ENCODE measurements at places on chromosomes 2 and 18.

GRCh38 chr2:129812071-129812470 is 167.4 kb upstream of the RAB6C start:
- DNase-seq = no peak

DNA sequence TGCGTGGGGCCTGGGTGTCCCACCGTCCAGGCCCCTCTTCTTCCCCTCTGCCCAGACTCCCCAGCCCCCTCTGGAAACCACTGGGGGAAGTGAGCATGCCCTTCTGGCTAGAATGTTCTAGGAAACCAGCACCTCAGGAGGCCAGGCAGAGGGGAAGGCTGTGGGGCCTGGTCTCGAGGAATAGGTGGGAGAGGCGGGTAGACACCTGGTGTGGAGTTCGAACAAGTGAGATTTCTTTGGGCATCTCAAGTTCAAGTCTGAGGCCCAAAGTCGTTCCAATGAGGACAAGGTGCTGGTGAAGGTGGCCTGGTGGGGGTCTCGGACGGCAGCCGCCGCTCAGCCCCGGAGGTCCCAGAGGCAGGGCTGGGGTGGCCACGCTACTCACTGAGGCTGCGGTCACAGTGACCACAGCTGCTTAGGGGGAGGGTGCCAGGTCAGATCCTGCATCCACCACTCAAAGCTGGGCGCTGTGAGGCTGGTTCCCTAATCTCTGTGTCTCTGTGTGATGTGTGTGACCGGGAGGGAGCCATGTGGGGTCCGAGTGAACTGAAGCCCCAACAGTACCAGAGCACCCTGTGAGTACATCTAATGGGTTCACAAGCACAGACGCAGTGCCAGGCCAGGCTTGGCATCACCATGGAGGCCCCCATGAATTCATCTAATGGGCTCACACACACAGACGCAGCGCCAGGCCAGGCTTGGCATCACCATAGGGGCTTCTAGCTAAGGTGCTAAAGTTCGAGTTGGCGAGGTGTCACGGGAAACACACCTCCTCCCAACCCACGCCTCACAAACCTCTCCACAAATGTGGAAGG is 26.5 kb upstream of the PXDN start:
- no peak for DNase-seq

GRCh38 chr2:68737711-68738110 is 3.1 kb downstream of the ARHGAP25 start:
- DNase-seq = no peak

DNA sequence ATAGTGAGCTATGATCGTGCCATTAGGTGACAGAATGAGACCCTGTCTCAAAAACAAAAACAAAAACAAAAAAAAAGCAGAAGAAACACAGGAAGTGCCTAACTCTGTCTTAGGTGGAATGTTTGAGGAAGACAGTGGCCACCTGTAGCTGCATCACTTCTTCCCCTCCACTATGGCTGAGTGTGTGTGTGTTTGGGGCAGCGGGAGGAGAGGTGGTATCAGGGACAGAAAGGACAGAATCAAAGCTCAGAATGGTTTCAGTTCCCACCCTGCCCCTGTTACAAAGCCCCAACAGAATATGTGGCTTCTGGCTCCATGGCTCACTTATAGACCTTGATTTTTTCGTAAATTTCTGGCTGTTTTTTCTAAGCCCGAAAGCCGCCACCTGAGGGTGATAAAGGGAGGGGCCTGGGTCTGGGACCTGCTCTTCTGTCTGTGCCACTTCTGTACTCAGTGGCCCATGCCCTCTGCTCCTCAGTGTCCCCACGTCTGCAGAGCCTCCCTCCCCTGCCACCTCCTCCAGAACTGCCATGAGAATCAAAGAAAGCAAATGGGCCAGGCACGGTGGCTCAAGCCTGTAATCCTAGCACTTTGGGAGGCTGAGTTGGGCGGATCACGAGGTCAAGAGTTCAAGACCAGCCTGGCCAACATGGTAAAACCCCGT is 27.4 kb downstream of the SERTAD2 start:
- no peak for DNase-seq

DNA sequence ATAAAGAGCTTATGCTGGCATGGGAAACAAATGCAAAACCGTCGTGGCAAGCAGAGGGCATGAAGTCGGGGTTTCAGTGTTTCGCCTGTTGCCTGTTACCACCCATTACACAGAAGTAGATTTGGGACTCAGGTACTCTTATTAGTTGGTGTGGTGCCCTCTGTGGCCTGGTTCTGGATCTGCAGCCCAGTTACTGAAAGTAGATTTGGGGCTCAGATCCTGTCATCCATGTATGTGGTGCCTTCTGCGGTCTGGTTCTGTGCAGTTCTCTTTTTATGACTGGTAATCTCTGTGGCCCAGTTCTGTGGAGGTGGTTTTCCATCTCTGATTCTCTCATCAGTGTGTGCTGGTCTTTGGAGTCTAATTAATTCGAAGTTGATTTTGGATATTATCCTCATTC is 45.2 kb downstream of the ADNP2 start:
- DNase-seq = no peak

GRCh38 chr2:467101-467500 is 179.2 kb upstream of the ALKAL2 start:
- no peak for DNase-seq

DNA sequence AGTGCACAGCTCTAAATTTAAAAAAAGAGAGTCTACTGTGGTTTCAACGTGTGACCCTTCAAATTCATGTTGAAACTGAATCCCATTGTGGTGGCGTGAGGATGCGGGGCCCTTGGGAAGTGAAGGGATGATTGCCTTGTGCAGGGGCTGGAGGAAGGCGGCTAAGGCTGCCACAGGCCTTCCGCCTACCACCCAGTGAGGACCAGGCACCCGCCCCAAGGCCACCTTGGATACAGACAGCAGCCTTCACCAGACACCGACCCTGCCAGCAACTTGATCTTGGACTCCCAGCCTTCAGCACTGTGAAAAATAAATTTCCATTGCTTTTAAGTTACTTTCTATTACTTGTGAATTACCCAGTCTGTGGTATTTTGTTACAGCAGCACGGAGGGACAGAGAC is 103.4 kb upstream of the TMEM18 start:
- DNase-seq = no peak

DNA sequence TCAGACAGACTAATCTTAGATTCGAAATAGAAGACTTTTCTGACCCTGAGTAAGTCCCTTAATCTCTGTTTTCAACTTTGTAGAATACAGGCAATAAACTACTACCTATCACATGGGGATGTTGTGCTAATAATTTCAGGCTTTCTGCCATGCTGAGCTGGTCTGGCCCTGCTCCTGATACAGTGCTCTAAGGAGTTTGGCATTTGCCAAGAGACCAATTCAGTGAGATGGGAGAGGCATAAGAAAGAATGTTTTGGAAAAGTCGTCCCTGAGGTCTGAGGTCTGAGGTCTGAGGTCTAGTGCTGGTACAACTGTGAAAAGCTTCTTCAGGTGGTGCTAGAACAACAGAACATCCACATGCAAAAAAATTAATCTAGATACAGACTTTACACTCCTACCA is 35.9 kb upstream of the SP3 start:
- no peak for DNase-seq

GRCh38 chr2:191728750-191729624 is 51.1 kb downstream of the NABP1 start:
- no peak for DNase-seq

- no peak for DNase-seq
Measured at GRCh38 chr2:1979138-1979537, 234.8 kb upstream of the PXDN start.

DNA sequence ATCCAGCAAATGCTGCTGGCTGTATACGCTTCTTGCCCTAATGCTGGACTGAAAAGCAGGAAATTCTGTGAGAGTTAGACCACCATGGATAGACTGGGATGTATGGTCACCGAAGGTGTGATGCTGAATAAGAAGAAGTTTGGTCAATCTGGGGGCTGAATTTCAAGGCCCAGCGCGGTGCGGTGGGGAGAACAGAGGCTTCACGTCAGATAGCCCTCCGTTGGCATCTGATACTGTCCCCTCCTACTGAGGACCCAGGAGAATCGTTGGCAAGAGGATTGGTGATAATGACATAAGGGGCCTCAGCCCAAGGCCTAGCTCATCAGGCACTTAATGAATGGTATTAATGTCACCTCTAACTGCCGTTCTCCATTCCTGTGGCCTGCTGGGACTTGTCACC is 97.3 kb upstream of the ST3GAL5 start:
- DNase-seq = no peak

- DNase-seq = peak; percentile 74
Measured at GRCh38 chr2:43634604-43635306, 2.3 kb upstream of the PLEKHH2 start.

GRCh38 chr2:152445791-152446201 is 110.8 kb downstream of the FMNL2 start:
- DNase-seq = peak; percentile 35

GRCh38 chr2:113157118-113157896 is 16.5 kb upstream of the PSD4 start:
- no peak for DNase-seq

- no peak for DNase-seq
Measured at GRCh38 chr18:6607343-6607742, 122.2 kb upstream of the ARHGAP28 start.

DNA sequence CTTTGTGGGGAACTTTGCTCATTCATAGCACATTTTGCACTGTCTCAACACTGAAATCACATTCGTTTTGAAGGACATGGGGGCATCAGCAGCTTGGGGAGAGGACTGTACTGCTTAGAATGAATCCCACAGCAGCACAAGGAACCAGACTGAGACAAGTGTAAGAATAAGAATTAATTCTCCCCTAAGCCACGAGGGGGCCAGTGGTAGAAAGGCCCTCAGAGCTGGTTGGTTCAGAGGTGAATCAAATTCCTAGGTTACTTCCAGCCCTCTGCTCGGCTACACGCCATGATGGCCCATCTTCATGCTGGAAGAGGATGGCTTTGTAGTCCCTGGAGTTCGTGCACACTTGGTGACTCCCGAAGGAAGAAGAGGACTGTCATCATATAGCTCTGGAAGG is 12.0 kb upstream of the MC5R start:
- no peak for DNase-seq

DNA sequence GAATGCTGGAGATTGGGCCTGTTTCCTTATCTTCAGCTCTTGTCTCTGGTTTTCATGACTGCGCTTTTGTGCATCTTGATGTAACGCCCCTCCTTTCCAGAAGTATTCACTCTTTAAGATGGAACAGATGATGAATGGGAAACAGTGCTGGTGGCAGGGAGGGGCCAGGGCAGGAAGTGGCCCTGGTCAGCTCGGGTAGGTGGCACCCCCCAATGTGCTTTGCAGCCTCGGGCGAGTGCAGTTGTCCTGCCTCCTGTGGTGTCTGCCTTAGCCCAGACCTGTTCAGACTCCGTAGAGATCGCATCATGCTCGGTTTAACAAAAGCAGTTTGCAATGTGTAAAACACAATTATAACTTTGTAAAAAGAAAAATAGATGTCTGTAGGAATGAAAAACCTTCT is 17.0 kb upstream of the MGAT4A start:
- no peak for DNase-seq

GRCh38 chr2:238784671-238785527 is 63.0 kb upstream of the TWIST2 start:
- peak; percentile 61 for DNase-seq

DNA sequence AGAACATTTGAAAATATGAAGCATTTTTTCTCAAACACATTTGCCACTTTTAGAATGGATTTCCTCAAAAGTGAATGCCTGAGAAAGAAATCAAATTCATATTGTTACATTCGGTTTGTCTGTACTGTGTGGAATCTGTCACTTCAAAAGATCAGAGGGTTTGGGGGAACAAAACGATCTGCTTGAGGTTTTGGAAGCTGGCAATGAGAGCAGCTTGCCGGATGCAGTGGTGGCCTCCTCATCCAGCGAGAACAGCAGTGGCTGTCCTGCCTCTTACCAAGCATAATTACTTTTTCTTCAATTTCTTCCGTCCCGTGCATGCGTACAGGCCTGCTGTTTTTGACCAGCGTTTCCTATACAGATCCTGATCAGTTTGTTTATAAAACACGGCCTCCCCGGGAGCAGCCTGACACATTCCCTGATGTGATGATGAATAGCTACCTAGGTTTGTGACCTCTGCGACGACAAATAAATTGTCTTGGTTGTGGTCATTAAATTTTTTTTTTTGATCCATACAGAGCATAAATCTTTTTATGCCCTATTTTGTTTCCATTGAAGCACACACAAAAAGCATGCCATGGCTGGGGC is 45.2 kb downstream of the ITGA6 start:
- no peak for DNase-seq

GRCh38 chr2:27442920-27443282 is 720 bp downstream of the KRTCAP3 start:
- no peak for DNase-seq

DNA sequence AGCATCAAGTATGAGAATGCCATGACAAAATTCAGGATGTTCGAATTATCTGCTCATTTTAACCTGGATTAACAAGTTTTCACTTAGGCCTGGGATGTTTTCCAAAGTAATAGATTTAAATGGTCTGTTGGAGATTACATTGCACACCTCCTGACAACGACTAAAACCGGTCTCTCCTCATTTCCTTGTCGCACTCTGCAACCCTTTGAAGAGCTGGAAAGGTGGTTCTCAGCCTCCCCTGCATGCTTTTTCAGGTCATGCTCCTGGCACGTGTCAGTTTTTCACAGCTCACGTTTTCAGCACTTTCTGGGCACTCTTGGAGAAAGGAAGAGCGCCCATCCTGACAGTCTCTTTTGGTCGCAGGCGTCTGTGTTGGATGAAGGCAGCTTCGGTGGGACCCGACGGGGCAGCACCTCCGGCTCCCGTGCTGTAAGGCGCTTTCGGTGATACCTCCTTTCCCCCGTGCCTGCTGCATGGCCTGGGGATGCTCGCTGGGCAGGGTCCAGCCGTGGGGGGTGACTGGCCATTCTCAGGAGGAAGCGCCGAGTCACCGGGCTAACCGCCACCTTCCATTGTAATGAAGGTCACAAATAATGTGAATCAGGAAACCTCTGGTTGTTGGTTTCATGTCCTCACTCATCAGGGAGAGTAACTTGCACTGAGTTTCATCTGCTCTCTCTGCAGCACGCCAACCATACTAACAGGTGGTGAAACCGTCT is 63.5 kb upstream of the RBM44 start:
- no peak for DNase-seq

DNA sequence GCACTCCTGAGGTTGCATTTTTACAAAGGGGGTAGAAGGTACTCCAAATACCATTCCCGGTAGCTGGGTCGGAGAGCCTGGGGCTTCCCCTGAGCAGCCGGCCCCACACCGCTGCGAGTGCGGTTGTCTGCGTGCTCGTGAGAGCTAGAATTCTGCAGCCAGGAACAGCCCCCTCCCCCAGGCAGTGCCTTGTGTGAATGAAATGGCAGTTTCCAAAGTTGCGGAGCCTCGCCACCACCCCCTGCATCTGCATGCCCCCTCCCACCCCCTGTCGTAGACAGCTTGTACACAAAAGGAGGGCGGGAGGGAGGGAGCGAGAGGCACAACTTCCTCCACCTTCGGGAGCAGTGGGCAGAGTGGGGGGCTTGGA is 1.1 kb downstream of the MYCN start:
- DNase-seq = no peak

- no peak for DNase-seq
Measured at GRCh38 chr18:21496277-21496835, 104.1 kb downstream of the ESCO1 start.

DNA sequence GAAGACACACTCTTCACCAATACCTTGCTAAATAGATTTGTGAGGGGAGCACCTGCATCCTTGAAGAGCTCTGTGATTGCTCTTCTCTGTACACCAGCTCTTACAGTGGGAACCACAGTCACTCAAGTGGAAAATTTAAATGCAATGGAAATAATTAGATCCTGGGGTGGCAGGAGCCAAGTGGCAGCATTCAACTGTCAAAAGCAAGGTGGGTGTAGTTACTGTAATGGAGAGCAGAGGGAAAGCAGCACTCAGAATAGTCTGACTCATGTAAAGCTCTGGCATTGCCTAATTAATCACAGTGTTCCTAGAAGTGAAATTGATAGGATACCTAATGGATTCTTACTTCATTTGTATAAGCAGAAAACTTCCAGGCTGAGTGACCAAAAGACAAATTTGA is 245.8 kb downstream of the KCNE4 start:
- no peak for DNase-seq
